ENCODE measurements at places on chromosomes 7 and 10.

DNA sequence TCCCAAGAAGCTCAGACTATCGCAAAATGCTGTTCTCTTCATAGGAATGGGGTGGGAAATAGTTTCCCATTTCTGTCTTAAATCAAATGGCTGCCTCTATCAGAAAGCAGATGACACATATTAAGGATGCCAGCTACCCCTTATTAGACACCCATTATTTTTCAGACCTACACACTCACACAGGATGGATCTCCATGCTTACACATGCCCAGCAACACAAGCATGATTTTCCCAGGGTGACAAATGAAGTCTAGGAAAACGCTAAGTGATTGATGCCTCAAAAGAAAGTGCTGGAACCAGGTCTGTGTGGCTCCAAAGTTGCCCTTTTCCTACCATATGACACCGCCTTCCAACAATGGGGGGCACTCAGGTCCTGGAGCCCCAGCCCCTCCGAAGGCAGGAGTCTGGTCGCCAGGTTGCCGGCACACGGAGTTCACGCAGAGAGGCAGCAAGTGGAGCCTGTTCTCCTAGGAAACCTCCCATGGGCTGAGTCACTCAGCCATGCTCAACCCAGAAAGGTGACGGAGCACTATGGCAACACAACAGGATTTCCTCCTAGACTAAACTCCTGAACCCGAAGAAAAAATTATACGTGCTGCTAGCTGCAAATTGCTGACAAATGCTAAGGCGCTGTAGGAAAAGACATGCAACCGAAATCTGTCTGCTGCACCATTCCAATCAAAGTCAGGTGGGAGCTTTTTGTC, 19.8 kb downstream of the VOPP1 start:
- DNase-seq: no peak

DNA sequence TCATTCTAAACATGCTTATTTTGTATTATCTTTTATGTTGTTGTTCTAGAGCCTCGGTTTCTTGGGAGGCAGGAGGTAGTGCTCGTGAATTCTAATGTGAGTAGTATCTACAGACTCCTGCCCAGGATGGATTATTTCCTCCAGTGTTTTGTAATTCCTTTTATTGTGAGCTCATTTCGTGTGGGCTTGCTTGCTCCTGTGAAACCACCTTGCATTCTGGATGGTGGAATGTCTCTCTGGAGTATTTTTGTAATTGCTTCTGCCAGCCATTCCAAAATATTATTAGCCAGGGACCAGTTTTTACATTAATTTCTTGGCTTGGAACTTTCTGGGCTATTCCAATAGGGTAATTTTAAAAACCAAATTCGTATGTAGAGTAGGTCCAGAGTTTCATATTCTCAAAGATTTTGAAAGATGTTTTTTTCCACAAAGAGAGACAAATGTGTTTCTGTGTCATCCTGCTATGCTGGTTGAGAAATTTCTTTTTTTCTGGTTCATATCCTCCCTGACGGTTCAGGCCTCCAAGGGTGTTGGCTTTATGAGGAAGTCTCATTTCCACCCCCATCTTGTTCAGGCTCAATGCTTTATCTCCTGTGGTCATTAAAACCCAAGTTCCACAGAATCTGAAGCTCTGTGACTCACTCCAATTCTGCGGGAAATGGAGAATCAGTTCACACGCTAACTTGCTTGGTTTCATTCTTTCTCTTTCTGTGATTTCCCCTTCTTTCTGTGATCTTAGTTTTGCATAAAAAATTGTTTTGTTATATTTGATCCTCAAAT, 41.7 kb upstream of the CALD1 start:
- DNase-seq: no peak

DNA sequence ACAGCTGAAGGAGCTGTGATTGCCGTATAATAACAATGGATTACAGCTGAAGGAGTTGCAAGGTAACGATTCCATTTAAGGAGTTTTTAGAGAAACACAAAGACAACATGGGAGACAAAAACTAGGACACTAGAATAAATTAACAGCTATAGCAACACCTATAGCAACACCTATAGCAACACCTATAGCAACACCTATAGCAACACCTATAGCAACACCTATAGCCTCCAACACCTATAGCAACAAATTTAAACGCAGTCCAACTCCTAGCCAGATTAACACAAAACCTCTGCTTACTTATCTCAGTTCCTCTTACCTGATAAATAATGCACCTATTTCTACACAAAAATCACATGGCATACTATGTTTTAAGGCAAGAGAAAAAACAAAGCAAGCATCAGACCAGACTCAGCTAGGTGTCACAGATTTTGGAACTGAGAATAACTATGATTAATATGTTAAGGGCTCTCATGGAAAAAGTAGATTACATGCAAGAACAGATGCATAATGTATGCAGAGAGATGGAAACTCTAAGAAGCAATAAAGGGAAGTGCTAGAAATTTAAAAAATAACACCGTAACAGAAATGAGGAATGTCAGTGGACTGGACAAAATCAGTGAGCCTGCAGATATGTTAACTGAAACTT, 55.7 kb upstream of the SRPK2 start:
- no peak for DNase-seq

DNA sequence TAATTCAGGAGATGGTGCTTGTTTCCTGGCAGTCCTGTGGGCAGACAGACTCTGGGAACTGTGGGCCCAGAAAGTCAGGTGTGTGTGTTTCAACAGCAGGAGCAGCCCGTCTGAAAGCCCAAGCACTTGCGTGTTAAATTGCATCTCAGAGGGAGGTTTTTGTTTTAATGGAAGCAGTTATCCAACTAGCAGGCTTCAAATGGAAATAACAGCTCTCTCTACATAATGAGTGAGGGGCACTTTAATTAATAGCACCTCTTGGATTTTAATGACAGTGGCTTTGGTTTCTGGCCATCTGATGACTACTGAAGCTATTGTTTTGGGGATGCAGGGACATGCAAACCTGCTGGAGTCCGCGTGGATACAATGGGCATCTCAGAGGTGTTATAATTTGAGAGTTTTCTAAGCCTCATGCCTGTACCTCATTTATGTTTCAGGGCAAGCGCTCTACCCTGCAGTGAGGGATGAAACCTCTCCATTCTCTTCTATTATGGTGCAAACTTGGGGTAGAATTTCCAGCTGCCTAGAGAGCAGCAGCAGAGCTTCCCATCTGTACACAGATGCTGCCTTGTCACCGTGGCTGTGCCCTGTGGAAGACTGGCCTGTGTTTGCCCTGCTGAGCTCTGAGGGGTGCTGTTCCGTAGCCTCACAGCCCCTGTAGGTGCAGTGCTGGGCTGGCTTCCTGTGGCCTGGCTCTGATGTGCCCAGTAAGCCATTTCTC, 206.6 kb upstream of the GPR26 start:
- no peak for DNase-seq

GRCh38 chr10:96421995-96422394, 63.2 kb upstream of the OPALIN start:
- DNase-seq: no peak

DNA sequence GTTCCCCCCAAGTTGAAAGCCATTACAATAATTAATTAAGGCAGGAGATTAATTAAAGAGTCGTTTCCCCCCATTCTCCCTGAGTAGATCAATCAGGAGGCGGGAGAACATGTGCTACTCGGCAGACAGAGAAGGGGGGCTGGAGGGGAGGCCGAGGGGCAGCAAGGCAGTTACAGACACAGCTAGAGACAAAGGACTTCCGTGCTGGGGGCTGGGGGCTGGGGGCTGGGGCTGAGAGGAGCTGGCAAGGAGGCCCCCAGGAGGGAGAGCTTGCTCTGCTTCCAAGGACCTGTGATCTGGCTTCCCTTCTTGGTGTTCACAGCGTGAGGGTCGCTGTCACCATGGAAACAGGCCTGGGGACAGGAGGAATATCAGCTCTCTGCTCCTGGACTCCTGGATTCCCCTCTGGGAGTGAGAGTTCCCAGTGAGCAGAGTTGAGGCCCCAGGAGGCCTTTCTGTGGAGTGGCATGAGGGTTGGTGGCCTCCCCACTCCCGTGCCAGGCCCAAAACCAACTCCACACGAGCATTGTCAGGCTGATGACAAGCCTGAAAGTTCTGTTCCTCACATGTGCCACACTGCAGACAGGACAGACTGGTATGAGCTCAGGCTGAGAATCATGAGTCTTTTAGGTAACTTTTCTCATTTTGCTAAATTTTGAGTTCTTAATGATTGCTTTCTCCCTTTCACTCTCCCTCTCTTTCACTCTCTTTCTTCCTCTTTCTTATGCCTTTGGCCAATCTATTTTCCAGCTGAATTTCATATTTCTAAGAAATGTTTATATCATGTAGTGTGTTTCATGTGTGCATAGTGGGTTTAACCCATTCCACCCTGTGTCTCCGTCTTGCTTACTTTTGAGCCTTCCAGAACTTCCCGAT, 16.4 kb downstream of the FAM241B start:
- DNase-seq: no peak

DNA sequence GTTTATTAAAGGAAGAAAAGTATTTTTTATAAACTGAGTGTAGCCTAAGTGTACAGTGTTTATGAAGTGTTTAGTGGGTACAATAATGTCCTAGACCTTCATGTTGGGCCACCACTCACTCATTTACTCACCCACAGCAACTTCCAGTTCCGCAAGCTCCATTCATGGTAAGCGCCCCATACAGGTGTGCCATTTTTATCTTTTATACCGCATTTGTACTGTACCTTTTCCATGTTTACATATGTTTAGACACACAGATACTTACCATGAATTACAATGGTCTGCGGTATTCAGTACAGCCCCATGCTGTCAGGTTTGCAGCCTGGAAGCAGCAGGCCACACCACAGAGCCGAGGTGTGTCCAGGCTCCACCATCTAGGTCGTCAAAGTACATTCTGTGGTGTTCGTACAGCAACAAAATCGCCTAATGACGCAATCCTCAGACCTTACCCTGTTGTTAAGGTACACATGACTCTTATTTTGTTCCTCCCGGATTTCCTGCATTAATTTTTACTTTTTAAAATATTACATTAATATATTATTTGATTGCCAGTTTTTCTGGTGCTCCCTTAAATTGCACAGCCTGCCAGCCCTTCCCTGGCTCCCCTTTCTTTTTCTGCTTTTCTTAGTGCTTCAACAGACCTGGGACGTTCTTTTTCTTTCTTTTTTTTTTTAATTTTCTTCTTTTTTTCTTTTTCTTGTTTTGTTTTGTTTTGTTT, 881 bp upstream of the SSBP1 start:
- no peak for DNase-seq

- no peak for DNase-seq
Measured at GRCh38 chr7:101589052-101589451, 40.0 kb downstream of the MYL10 start.

DNA sequence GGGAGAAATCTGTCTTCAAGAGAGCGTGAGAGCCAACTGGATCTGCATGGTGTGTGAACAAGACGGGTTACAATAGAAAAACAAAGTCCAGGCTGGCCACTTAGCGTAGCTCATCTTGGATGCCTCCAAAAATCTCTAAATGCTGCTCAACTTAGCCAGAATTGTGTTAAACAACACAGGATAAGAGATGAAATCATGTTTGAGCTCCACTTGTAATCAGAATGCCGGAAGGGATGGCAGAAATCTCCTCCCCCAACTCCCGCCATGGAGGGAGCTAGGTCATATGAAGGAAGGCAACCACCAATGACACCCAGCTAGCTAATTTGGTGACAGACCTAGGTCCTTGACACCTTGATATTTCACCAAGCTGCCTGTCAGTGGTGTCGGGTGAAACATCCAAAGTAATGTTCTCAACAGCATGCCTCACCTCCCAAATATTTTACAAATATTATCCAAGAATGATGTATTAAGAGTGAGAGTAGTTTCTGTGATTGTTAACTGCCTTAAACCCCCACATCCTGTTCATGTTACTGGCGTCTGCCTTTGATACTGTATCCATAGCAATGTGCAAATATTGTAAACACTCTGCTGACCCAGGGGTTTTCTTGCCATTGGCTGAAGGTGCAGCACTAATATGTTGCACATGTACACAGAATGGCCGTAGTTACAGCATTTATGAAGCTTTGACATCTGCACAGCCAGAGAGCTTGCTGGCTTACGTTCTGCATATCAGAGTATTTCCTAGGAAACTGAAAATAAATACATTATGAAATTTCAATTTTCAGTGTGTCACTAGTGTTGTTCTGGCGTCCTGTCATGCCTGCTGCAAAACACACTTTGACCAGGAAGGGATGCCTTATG, 25.8 kb downstream of the TMEM254 start:
- no peak for DNase-seq

- no peak for DNase-seq
Measured at GRCh38 chr10:52811776-52812175, 39.2 kb upstream of the MBL2 start.

GRCh38 chr10:49369216-49370162, 26.4 kb downstream of the DRGX start:
- DNase-seq: no peak

DNA sequence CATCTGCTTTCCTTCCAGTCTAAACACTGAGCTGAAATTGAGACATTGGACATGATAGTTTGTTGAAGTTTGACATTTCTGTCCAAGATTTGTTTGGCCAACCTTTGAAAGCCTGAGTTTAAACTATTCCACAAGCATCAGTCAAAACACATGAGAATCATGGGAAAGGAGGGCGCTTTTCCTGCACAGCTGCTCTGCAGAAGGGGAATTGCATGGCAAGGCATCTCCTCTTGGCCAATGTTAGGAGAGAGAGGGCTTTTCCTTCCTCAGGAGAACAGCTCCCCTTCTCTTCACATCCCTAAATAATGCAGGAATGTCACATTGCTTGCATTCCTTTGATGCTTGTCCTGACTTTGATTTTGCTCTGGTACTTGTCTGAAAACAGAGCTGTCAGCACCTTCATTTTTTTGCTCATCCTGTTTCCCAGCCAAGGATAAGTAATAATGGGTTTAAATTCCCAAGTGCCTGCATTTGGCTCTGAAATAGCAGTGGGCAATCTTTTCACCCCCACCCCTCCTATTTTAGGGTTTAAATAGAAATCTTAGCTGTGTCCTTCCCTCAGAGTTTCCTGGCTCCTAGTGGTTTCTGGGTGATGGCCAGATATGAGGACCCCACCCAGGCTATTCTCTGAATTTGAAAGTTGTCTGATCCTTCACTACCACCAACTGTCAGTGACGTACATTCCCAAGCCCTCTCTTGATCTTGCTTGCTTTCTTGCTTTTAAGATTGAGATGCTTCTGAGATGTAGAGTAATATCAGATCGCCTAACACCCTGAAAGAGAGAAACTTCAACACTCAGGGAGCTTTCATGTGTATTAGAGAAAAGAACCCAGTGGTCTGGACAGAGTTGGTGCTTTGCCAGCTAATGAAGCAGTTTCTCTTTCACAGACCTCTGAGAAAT, 75.2 kb upstream of the NPVF start:
- DNase-seq: no peak

GRCh38 chr7:66505531-66506451, 122.9 kb upstream of the KCTD7 start:
- no peak for DNase-seq

DNA sequence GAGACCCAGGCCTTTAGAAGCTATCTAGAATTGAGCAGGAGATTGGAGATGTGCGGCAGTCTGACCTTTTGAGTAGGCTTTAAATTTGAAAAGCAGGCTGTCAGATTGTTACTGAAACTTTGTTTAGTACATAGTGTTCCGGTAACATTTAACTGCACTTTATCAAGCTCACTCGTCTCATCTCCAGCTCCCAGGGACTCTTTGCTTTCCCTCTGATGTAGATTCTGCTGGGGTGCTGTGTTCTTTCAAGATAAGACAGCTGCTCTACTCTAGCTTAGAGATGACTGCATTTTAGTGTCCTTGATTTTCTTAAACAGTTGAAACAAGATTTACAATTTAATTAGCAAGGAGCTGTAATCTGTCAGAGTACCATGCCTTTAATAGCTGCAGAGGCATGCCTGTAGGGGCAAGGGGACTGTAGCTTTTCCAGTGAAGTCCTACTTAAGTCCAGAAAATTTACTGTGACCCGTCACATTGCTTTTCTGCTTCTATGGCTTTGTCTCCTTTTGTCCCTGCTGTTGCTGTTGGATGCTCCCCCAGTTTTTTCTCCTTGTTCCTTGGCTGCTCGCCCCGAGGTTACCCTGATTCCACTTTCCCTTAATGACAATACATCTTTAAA, 56.4 kb upstream of the MTPN start:
- DNase-seq: no peak

Data from cortex of kidney (tissue), 1 donor.